ENCODE measurements at places on chromosomes 3 and 15. TPM values are rescaled to one million over a fixed set of nuclear protein-coding genes. Genes with fewer than 3 reads are reported as not detected.

TLR9 gene
- total RNA-seq, result not detected

TRH gene
- not detected for total RNA-seq

GOLGA8G gene
- total RNA-seq, result not detected

FLNB gene
- 431 TPM for total RNA-seq

CYP11A1 gene
- not detected for total RNA-seq

CLRN1 gene
- total RNA-seq, result not detected

IL20RB gene
- total RNA-seq, result 2.0 TPM

ARL6IP5 gene
- 78.6 TPM for total RNA-seq

KIF23 gene
- 99.4 TPM for total RNA-seq

CTXN2 gene
- not detected for total RNA-seq

IL5RA gene
- not detected for total RNA-seq

SLC28A2 gene
- total RNA-seq, result not detected

LRRIQ4 gene
- total RNA-seq, result 0.14 TPM

IMPG2 gene
- total RNA-seq, result 0.14 TPM

HRG gene
- total RNA-seq, result not detected

AVEN gene
- 33.5 TPM for total RNA-seq

ZBTB11 gene
- 18.8 TPM for total RNA-seq

MAPKBP1 gene
- 14.7 TPM for total RNA-seq

SI gene
- total RNA-seq, result not detected

NEDD4 gene
- total RNA-seq, result 71.9 TPM

GOLIM4 gene
- 65.0 TPM for total RNA-seq

SCN11A gene
- total RNA-seq, result under 0.01 TPM

ARL8B gene
- total RNA-seq, result 53.3 TPM

TRPM1 gene
- total RNA-seq, result not detected

TFDP2 gene
- 18.2 TPM for total RNA-seq

SLC25A26 gene
- 16.9 TPM for total RNA-seq

REC114 gene
- total RNA-seq, result not detected

LMCD1 gene
- total RNA-seq, result 44.2 TPM

ZNF385D gene
- not detected for total RNA-seq

GOLGA8J gene
- not detected for total RNA-seq

DLG1 gene
- total RNA-seq, result 60.0 TPM

SLC22A13 gene
- 0.43 TPM for total RNA-seq

VGLL3 gene
- 27.6 TPM for total RNA-seq

WNT7A gene
- not detected for total RNA-seq

SGO1 gene
- 15.5 TPM for total RNA-seq

All from placental pericyte (primary cell).